ENCODE measurements at places on chromosomes 3 and 15.

DNA sequence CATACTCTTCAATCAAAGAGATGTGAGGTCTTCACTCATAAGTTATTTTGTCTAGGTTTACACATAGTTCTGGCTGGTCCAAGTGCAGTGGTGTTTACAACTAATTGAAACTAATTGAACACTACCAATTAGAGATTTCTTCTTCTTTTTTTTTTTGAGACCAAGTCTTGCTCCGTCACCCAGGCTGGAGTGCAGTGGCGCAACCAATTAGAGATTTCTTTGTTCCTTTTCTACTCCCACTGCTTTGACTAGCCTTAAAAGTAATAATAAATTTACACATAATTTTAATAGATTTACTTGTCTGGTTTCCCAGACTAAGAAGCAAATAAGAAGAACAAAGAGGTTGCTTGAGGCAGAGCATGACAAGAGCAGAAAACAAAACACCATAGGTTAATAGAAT is 6.7 kb upstream of the DENND6A start:
- no peak for DNase-seq

DNA sequence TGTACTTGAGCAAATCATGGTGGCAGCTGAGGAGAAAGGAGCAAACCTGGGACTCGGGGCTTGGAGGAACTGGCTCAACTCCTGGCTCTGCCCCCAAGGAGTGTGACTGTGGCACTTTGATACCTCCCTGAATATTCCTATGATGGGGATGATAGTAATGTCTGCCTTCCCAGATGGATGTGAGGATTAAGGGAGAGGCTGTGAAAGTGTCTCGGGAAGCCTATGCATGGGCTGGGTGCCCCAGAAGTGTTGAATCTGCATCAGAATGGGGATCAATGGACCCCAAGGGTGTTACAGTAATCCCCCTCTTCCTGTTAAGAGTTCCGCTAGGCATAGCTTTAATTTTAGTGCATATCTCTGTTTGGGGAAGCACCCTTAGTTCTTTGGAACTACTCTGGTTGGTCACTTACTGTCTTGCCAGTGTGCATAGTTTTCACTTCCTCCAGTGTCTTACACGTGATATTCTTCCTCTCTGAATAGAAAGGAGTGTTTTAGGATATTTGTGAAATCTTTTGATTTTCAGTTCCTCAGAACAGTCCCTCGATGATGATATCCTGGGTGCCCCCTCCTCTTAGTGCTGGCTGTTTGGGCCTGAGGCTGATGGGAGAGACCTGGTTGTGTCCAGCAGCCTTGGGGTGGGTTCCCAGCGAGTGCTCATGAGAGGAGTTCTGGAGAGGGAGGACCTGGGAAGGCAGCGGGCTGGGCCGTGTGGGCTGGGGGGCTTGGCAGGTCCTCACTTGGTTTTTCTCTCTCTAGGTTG is 97.5 kb downstream of the CHDH start:
- DNase-seq: no peak

DNA sequence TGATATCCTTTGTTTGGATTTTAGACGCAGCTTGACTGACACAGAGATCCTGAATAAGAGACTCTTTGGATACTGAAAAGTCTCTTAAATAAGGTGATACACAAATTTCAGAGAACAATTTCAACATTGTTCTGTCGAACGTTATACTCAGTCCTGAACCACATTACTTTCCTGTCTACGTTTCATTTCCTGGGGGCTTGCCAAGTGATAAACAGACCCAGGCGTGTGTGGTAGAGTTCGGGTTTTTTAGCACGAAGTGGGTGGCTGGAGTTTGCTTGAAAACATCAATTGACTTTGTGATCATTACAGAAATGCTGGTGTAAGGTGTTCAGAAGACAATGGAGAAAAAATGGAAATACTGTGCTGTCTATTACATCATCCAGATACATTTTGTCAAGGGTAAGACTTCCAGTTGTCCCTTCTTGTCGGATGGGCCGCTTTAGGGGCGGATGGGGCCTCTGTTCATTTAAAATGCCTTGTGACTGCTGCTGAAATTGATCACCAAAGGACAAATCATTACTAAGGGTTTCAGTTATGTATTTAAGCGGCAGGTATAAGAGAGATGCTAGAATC is at the start of gene CD96:
Gene CD96, plus strand, starts transcription at position 287 of the 573 bp plus-strand sequence. Its CDS starts 52 bp downstream, at position 339.
- peak; percentile 57 for DNase-seq

DNA sequence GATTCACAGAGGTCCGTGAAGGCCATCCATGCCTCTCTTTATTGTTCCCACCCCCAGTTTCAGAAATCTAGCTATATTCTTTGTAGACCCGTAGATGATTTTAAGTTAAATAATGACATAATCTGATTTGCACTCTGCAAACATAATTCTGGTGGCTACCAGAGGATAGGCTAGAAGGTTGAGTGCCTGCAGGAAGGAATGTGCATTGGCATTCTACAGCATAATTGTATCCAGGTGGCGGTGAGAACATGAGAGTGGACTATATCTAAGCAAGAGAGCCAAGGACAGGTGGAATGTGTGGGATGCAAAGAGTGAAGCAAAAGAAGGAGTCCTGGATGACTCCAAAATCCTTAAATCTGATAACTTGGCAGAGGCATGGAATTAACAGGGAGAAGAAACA is 298.5 kb upstream of the MME start:
- no peak for DNase-seq

DNA sequence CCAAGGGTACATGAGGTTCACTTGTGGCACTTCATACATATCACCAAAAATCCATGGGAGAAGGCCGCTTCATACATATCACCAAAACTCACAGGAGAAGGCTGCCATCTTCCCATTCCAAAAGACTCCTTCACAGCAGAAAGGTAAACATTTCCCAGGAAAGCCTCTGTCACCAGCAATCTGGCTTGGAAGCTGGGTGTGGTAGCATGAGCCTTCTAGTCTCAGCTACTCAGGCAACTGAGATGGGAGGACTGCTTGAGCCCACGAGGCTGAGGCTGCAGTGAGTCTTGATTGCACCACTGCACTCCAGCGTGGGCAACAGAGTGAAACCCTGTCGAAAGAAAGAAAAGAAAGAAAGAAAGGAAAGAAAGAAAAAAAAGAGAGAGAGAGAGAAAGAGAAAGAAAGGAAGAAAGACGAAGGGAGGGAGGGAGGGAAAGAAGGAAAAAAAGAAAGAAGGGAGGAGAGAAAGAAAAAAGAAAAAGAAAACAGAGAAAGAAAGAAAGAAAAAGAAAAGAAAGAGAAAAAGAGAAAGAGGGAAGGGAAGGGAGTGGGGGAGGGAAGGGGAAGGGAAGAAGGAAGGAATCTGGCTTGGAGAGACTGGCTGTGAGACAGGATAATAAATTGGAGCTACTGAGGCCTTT is 7.2 kb downstream of the LRIG1 start:
- no peak for DNase-seq
